T1000 (cell line): ENCODE measurements at places on chromosomes 6 and 20.

- no peak for DNase-seq
Observed at GRCh38 chr20:10523443-10523842, 88.3 kb downstream of the SLX4IP start.

DNA sequence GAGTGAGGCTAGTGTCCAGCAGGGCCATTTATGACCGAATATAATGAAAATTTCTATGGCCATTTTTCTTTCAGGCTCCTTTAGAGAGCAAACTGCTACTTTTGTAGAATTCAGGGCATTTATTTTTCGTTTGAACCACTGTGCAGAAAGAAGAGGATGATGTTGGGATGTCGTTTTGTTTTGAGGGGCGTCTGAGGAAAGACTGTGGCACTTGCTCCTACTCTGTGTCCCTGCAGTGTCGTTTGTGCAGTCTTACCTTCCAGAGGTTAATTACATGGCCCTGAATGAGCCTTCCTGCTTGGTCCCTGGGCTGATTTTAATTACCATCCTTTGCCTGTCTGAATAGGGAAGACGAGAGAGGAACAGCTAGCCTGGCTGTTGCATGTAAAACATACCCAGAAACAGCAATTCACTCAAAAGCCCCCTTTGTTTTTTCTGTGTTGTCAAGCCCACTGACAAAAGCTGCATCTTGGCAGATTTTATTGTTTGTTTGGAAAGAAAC is 65.3 kb downstream of the CTNNBL1 start:
- no peak for DNase-seq

- DNase-seq = no peak
Observed at GRCh38 chr6:157763129-157763903, 59.7 kb upstream of the SNX9 start.

GRCh38 chr6:7176208-7176607 is 68.4 kb downstream of the RREB1 start:
- no peak for DNase-seq

DNA sequence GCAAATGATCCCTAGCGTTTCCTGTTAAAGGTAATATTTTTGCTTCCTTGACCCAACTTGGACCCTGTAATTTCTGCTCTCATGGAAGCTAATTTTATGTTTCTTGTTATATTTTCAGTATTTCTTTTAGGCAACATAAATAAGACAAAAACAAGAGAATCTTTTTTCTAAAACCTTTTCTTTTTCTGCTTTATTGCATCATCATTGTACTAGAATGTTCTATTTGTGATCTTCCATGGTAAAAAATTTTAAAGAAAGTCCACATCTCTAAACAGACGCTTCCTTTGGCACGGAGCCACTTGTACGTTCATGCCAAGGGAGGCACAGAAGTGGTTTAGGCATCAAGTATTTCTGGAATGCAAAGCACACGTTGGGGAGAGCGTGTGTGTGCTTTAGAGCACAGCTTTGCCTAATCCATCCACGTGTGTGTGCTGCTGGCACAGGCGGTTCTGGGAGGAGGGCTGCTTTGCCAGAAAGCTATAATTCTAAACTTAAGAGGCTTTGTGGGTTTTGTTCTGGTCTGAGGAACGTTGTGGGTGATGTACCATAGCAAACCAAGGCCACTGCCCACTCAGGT is 98.3 kb downstream of the SASH1 start:
- peak; percentile 64 for DNase-seq

DNA sequence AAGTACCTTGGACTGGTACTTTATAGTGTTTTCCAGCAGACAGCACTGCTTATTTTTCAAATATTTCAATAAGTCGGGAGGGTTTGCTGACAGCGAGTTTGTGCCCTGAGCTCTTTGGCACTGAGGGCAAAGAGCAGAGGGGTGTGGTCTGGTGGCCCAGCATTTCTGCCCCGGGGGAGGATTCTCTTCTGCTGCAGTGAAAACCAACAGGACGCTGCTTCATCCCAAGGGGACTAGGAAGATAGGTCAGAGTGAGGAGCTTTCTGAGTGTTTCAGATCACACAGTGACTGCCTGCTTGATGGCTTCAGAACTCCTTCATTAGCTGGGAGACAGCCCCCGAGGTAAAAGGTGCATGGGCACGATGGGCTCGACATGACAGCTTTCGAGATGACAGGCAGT is 8.6 kb downstream of the ULBP2 start:
- no peak for DNase-seq

GRCh38 chr6:89807581-89807980 is 12.0 kb downstream of the MDN1 start:
- DNase-seq = no peak

- DNase-seq = no peak
Observed at GRCh38 chr6:79710127-79710526, 79.0 kb downstream of the SH3BGRL2 start.

DNA sequence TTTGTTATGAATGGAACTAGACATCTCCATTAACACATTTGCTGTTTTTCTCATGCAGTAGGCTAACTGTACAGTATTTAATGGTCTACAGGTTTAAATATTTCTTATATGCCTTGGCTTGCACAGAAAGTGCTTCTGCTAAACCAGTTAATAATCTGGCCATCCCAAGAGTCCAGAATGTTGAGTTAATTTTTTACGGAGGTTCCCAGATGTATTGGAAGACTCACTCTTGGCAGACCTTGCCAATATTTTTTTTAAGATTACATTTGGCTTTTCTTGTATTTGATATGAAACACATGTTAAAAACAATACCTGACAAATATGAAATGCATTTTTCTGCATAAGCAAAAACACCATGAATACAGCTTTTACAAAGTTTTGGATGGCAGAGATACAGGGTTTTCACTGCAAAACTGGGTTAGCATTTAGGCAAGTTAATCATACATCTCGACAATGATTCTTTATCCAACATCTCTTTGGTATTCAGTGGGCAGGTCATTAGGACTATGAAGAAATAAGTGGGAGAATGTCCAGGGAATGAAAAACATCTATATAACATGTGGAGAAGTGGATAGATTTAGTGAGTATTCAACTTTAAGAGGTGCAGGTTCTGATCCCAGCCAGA is 94.0 kb downstream of the SGK1 start:
- no peak for DNase-seq

- DNase-seq = no peak
Observed at GRCh38 chr6:143507358-143508145, 4.0 kb downstream of the FUCA2 start.

DNA sequence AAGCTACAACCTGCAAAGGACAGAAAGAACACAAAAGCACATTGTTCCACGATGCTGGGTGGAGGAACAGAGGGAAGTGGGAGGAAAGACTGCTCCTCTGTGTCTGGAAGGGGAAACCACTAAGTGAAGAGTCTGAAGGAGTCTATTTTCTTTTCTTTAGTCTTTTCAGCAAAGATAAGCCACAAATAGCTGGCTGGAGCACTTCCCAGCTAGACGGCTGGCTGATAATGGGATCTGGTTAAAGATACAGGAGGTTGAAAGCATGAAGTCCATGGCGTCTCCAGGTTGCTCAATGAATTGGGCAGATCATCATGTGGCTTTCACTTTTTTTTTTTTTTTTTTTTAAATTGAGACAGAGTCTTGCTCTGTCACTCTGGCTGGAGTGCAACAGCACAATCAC is 154.0 kb upstream of the KCNG1 start:
- DNase-seq = no peak

- no peak for DNase-seq
Observed at GRCh38 chr20:25032065-25032477, 25.9 kb downstream of the ACSS1 start.

- no peak for DNase-seq
Observed at GRCh38 chr20:11700831-11701230, 216.9 kb upstream of the BTBD3 start.

DNA sequence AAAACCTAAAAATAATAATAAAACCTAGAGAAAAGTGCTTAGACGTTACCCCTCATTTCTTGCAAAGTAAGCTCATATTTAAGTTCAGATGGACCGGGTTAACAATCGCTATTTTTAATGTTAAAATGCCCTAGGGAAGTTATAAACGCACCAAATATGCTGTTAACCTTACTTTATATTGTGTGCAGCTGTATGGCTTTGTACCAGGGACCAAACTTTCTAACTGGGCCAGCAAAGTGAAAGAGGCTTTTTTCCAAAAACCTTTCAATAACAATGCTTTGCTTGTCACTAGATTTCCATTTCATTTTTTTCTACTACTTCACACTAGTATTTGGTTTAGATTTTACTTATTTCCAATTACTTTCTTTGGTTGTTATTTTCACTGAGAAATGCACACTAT is 248.5 kb downstream of the FOXC1 start:
- no peak for DNase-seq

- DNase-seq = no peak
Observed at GRCh38 chr6:137999815-138000214, 107.4 kb downstream of the PERP start.

DNA sequence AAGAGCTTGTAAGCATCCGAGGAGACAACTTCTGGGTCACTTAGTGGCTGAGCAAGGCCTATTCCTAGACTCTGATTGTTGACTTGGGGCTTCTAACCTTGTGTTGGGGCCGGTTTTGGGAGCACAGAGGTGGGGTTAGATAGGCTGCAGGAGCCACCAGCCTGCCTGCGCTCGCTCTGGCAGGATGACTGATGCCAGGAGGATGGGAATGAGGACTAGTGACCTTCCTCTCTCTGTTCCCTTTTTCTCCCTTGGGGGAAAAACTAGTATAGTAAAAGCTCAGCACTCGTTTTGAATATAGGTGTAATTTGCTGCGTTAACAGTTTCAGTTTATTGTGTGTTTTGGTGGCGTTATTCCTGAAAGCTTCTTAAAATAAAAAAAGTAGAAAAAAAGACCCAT is 141.5 kb downstream of the ARID1B start:
- no peak for DNase-seq

GRCh38 chr20:34190262-34190661 is 51.0 kb upstream of the ASIP start:
- DNase-seq = no peak

DNA sequence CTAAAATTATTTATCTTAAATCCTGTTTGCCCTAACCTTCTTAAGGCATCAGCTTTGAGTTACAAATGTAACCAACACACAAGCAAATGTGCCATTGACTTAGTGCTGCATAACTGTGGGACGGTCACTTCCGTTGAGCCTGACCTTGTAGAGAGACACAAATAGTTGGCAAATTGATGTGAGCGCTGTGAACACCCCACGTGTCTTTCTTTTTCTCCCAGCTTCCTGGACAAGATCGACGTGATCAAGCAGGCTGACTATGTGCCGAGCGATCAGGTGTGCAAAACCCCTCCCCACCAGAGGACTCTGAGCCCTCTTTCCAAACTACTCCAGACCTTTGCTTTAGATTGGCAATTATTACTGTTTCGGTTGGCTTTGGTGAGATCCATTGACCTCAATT is 56.4 kb downstream of the GNAS start:
- DNase-seq = no peak

- DNase-seq = no peak
Observed at GRCh38 chr6:27059621-27060425, 187.7 kb upstream of the PRSS16 start.

- no peak for DNase-seq
Observed at GRCh38 chr6:157867155-157867559, 44.1 kb downstream of the SNX9 start.

- DNase-seq = no peak
Observed at GRCh38 chr6:72758901-72759300, 137.0 kb downstream of the KCNQ5 start.

DNA sequence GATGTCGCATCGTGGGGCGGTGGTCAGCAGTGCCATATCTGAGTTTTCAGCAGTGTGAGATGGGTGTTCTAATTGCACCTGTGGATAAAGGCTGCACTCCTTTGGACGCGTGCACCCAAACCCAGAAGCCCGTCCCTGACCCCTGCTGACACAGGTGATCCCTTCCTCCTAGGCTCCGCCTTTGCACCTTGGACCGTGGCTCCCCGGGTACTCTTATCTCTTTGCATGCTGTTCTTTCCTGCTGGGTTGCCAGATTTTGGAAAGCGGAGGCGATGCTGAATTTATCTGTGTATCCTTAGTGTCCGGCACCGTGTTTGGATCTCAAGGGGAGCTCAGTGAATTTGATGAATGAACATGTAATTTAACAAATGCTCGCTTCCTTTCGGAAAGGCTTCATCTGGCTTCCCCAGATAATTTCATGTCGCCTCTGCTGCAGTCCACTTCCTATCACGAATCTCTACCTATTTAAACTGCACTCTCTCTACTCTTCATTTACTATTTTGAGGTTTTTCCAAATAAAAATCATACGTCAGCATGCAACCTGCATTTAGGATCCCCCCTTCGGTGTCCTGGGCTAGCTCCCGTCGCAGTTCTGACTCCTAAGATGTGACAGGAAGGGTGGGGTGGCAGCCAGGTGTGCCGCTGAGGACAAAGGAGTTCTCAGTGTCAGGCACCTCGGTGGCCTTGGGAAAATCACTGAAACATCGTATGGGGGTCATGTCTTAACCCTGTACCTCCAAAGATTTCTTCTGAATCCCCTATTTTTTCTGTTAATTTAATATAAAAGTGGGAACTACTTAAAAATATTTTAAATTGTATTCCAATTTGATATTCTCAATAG is 753 bp upstream of the PERP start:
- DNase-seq = no peak

DNA sequence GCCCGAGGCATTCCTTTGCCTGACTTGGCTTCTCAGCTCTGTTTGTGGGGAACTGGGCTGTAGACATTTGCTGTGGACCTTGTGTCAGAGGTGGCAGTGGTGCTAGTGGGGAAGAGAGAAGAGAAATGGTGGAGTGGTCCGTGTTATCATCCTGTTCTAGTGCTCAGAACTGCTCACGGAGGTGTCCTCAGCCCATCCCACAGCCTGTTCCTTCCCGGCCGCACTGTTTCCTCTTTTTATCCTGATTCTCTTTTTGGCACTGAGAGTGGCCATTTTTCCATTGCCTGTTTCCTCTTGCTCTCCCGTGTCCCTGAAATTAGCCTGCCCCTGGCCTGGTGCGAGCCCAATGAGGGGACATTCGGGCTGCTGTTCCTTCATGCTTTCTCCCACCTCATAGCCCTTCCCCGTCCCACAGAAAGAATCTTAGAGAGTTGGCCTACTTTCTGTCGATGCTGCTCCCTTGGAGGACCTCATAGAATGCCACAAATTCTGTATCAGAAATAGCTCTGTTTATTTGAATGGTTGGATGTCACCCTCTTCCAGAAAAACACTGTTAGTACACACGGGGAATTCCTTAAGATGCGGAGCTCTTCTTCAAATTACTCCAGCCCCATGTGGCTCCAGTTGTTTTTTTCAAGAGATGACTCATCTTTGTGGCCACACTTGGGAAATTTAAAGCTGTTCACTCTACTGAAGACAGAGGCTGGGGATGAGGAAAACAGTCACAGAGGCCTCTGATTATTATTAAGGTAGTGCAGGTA is 26.1 kb downstream of the FARS2 start:
- no peak for DNase-seq

- no peak for DNase-seq
Observed at GRCh38 chr20:50624351-50625016, 66.9 kb downstream of the RIPOR3 start.
